ENCODE measurements at places on chromosomes 12 and 14.

DNA sequence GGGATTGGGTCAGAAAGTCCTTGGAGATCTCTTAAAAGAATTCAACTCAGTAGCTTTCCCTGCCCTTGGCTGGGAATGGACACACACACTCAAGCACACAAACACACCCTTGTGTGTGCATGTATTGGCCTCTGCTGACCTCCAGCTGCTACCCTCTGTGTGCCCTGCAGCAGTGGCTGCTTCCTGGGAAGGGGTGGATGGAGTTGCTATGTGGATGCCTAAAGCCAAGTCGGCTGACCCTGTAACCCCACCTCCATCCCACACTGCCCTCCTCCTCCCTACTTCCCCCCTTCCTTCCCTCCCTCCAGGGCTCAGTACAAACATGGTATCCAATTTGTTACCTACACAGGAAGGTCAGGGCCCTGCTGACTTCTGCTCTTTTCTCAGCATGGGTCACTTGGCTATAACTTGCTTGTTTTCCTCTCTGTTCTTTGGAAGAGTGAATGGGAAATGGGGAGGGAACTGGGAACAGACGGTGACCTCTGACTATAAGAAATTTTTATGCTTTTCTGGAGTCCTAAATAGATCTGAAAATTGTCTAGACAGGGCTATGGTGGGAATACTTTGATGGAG lies 351.6 kb upstream of the TBX3 start:
- DNase-seq = no peak

DNA sequence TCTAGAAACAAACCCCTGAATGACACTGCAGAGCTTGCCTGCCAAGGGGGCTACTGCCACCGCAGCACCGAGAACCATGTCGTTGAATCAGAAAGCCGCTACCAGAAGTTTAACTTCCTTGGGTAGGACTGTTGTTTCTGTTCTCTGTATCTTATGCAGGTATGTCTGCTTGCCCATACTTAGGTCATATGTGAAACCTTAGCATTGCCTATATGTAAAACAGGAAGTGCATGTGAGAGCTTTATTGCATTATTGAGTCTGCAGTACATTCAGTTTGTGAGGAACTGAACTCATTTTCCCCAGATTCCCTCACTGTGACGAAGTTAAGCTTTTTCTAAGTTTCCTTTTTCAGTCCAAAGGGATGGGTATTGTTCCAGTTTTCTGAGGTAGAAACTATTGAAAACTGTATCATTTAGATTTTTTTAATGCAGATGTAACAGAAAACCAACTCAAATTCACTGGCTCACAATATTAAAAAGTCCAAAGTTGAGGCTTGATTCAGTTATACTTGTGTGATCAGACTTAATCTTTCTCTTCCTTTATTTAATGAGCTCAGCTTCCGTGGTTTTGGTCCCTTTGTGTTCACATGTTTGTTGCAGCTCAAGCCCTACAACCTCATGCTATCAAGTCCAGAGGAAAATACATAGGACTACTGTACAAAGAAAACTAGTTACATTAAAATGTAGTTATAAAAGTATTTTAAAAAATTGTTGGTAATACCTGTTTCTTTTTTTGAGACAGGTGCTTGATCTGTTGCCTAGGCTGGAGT lies 6.9 kb downstream of the FBXO34 start:
- DNase-seq = no peak

DNA sequence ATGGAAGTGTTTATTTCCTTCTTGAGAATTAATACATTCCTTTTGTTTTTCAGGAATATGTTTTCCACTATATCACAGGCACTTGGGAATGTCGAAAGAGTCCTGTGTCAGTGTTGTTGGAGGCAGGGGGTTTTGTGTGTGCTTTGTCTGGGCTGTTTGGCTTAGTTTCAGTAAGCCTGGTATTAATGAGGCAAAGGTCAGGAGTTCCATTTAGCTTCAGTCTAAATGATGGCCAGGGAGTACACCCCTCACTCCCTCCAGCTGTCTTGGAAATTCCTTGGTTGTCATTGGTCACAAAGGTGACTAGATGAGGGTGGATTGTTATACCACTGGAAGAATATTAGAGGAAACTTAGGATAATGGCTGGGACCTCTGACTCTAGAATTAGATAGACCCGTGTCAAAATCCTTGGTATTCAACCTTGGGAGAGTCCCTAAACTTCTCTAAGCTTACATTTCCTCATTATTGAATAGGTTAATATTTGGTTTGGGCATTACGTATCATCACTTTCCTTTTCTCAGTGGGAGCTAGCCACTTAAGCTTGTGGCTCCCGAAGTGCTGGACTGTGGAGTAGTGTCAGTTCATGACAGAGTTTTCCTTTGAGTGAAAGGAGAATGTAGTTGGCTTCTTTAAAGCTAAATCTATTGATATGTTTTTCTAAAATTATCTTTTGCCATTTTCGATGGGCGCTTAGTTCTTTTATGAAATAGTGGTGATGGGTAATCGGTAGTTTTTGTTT lies 5.2 kb downstream of the FRS2 start:
- no peak for DNase-seq

DNA sequence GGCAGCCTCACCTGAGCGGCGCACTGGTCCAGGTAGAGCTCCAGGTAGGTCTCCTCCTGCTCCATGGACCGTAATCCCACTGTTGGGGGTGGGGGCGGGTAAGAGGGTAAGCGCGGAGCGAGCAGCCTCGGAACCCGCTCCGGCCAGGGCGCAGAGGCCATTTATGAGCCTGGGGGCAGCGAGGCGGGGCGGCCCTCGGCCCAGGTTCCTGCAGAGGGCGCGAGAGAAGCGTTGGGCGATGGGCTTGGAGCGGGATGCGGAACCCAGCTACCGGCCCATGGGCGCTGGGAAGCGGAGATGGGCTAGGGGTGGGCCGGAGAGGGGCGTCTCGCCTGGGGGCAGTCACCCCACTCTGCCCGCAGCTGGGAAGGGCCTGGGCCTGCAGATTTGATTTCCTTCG lies at the start of gene TBPL2:
TSS of gene TBPL2 (minus strand) at position 232 of the 400 bp plus-strand sequence. CDS start at position 65, 167 bp downstream.
- no peak for DNase-seq

DNA sequence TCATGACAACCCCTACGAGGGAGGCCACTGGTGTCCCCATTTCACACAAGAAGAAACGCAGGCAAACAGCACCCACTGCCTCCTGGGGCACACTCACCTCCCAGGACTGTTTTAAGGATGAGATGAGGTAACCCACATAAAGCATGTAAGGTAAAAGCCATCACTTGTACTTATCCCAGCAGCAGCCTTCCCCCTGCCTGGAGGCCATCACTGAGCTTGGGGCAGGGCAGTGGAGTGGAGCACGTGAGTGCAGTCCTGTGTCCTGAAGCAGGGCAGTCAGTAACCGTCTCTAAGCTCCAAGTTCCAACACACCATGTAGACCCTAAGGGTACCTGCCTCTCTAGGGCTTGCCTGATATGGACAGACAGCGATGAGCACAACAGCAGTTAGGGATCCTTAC lies 1.7 kb downstream of the POLE start:
- DNase-seq = no peak

GRCh38 chr14:51926449-51926848 lies 62.9 kb upstream of the RTRAF start:
- no peak for DNase-seq

DNA sequence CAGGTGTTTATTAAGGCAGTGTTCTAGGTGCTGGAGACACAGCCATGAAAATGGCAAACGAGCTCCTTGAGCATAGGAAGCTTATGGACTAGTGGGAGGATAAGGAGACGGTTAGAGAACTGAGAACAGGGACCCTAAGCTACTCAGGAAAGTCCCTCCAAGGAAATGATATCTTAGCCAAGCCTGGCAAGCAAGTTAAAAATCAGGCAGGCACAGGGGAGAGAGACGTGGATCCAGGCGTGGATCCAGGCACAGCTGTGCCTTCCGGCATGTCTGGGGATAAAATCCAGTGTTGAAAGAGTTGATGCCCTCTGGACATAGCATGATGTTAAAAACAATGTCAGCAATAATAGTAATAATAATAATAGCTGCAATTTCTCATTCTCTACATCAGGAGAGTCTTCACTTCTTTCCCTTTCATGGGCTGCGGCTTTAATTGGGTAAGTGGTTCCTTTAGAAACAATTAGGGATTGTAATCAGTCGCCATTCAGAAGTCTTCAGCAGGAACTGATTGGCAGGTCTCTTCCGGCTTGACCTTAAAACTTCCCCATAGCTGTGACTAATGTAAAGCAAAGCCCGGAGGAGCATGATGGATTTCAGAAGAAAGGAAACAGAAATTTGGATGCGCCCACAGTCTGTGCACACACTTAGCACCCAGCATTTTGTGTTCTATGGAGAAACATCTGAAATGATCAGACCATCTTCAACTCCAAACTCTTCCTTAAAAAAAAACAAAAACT lies 230.2 kb downstream of the SLC41A2 start:
- no peak for DNase-seq

DNA sequence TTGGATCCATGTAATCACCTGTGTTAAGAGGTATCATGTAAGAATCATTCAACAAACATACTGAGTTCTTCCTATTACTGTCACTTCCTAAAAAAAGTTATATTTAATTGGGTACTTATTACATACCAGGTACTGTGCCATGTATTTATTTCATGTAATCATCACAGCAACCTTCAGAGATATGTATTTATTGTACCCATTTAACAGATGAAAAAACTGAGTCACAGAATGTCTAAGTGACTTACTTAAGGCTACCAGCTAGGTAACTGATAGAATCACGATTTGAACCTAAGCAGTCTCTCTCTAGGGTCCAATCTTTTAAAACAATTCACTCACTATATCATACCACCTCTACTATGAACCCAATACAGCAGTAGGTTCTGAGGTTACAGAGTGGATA lies 2.0 kb downstream of the PSME2 start:
- DNase-seq = no peak

GRCh38 chr14:102927878-102928411 lies 5.5 kb downstream of the AMN start:
- DNase-seq = no peak

DNA sequence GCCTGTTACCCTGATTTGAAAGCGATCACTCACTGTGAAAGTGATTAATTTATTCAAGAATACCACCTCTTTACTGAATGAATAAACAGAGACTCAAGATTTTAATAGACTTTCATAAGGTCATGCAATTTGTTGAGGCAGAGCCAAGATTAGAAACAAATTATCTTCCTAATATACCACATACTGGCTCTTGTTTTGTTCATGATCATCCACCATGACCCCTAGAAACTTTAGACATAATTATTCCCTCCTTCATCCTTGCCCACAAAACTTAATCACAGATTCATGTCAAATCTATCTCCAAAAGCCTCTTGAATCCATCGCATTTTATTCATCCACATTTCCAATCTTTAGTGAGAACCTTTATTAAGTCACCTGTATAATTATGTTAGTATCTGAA lies 152.3 kb downstream of the ATXN7L3B start:
- no peak for DNase-seq

DNA sequence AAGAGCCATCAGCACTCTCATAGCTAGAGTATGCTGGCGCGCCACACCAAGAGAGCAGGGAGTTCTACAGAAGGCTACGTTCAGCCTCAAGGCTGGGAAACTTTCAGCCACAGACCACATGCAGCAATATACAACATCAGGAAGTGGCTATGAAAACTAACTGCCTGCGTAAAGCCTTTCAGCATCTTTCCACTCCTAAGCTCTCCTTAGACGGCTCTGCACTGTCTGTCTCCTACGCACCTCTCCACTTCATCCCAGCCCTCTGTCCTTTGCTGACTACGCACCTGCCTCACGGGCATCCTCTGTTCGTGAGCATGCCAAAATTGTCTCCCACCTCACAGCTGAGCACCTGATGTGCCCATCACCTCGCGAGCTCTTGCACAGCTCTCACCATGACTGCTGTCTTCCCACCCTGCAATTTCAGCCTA lies 9.7 kb downstream of the MPHOSPH9 start:
- DNase-seq = no peak

DNA sequence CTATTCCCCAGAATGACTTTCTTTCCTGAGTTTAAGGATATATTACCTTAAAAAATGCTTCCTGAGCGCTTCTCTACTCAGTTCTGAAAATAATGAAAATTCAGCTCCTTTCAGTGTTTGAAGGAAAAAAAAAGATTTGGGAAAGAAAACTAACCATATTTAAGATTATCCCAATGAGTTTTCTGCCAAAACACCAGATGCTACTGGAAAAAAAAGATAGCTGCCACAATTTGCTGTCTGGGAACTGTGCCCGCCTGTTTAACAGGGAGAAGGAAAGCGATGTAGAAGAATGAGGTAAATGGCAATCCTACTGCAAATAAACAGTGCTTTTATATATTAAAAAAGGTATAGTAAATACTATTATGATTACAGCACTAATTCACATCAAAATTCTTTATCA lies 367.6 kb upstream of the PRICKLE1 start:
- DNase-seq = no peak

DNA sequence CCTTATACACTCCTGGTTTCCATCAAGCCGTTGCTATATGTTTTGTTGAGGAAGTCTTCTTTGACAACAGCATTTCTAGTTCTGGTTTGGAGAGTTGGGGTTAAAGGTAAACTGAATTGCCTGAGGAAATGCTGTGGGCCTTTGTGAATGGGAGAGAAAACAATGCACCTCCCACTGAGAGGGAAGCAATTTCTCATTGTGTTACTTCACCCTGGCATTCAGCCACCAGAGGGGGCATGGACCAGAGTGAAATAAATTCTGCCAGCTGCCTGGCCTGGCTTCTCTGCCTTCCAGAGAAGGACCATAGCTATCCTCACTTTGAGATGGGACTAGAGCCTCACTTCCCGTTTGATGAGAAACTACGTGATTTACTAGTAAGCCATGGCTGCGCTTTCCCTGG lies 475.3 kb downstream of the EGLN3 start:
- no peak for DNase-seq

- DNase-seq = no peak
Measured at GRCh38 chr12:132451172-132451835, 38.6 kb upstream of the FBRSL1 start.

- DNase-seq = no peak
Measured at GRCh38 chr14:33934938-33935337, 15.9 kb downstream of the EGLN3 start.

GRCh38 chr14:59356312-59356711 lies 108.9 kb downstream of the GPR135 start:
- no peak for DNase-seq

- DNase-seq = no peak
Measured at GRCh38 chr12:116492703-116493324, 66.4 kb upstream of the MAP1LC3B2 start.

DNA sequence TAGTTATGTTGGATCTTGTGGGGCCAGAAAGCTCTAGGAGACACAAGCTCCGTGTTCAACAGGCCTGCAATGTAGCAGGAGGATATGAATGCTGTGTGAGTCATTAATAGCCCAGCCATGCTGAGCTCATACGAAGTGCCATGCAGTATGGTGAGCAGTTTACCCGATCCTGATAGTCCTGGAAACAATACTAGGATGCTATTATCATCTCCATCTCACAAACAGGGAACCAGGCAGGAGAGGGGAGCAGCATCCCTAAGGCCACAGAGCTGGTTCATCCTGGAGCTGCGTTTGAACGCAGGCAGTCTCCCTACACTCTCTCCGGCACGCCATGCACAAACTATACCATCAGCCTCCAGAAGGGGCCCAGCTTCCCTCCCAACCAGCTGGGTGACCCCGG lies 20.5 kb downstream of the TTC7B start:
- DNase-seq = no peak

GRCh38 chr14:84064316-84065125 lies 1465.4 kb upstream of the FLRT2 start:
- no peak for DNase-seq
